ENCODE measurements at places on chromosomes 4 and X. TPM values are rescaled to one million over a fixed set of nuclear protein-coding genes. Genes with fewer than 3 reads are reported as not detected.

DNA sequence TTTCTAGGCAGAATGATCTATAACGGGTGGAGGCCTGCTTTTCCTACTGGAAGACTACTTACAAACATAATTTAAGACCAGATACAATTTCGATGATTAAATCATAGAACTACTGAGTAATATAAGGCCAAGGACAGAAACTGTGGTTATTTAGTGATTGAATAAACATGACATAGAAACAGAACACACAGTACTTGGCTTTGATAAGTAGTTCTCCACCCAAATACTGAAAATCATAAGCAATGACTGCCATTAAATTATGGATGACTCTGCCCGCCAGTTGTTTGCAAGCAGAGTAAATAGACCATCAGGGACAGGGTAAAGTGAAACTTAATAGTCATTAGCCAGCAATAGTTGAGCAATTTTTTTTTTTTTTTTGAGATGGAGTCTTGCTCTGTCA, 17.2 kb upstream of the SMIM14 start:
- DNase-seq, result no peak

DNA sequence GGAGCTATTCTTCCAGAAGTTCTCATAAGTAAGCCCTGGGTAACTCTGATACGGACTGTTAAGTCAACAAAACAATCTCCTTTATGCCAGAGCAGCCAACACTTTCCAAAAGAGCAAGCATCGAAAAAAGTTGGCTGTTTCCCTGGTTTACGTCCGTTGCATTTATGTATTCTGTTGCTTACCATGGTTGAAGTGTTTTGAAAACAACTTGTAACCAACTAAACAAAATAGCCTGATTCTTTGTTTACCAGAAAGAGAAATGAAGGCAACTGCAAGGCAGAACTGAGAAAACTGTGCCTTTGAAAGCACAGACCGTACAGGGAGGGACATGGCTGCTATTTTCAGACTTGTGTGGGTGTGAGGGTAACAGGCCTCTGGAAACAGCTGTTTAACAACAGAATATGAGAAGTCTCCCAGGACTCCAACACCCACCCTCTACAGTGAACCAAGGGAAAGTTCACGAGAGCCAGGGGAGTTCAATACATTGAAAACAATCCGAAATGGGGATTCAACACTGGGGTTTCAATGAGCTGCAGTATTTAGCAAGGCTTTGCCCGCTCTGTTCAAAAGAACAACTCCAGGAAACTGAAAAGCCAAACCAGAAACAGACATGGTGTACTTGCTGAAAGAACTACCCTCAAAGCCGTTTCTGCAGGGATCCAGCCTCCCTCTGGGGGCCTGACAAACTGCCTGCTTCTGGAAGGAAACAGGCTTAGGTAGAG, 95.8 kb upstream of the EGFL6 start:
- DNase-seq, result peak; percentile 2

DNA sequence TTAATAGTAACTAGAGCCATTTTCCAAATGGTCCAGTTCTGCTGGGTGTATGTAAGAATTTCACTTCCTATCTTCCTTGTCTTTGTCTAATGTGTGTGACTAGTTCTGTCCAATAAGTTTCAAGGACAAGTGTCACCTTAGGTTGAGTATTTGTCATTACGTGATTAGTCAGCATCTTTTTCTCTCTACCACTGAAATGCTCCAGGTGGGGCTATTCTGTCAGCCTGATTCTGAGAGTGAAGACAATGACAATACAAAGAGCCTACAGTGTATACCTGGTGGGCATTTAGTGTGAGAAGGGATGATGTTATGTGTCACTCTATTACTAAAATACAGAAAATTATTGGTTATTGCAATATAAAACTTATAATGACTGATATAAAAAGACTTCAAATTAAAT, 876.3 kb downstream of the C4orf33 start:
- no peak for DNase-seq

DNA sequence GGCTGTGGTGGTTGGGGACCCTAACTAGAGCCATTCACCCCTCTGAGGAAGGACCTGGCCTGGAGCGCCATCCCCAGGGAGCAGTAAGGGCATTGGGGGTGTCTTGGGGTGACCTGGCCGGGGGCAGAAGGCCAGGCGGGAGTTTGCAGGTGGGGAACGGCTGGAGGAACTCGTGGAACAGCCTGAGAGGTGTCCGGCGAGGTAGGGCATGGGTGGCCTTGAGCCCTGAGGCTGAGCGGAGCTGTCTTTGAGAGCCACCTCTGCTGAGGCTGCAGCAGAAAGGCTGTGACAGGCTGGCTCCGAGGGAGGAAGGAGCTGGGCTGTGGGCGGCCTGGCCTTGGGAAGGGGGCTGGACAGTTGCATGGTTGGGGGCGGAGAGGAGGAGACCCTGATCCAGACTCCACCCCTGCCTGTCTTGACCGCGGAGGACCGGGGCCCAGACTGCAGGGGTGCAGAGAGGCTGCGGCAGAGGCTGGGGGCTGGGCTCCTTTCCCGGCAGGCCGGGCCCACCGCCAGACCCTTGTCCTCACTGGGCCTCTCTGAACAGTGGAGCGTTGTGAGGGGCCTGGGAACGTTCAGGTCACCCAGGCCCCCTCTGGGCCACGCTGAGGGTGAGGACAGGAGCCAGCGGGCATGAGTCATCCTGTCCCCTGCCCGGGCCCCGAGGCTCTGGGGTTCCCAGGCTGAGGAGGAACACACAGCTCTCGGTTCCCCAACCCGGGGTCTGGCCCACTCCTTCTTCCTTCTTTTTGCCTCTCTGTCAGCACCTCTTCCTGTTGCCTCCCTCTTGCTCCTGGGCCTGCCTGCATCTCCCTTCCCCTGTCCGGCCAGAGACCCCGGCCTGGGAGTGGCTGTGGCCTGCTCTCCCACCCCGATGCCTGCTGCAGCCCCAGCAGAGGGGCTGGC, 8.1 kb downstream of the SH3BP2 start:
- DNase-seq, result peak; percentile 53

GRCh38 chr4:7462509-7462971, 27.8 kb upstream of the PSAPL1 start:
- DNase-seq, result no peak

FATE1 gene
- not detected for total RNA-seq

TSPAN7 gene
- 0.62 TPM for total RNA-seq
